ENCODE measurements at places on chromosomes 16 and 17.

GRCh38 chr17:21313320-21313719 lies 28.8 kb downstream of the MAP2K3 start:
- DNase-seq: no peak

- no peak for DNase-seq
Observed at GRCh38 chr17:82752371-82753200, 721 bp downstream of the TBCD start.

- no peak for DNase-seq
Observed at GRCh38 chr16:64409783-64410210, 712.1 kb downstream of the CDH11 start.

GRCh38 chr16:67077871-67078270 lies 31.9 kb upstream of the PHAF1 start:
- no peak for DNase-seq

GRCh38 chr17:75633486-75634375 lies 497 bp downstream of the SMIM5 start:
- peak; percentile 91 for DNase-seq

GRCh38 chr17:64020056-64020766 lies at the start of gene ICAM2:
Gene ICAM2, minus strand, starts transcription at chr17:64020633. Its CDS starts 13,942 bp downstream, at chr17:64006691.
- no peak for DNase-seq

- DNase-seq: no peak
Observed at GRCh38 chr16:68486502-68487202, 38.3 kb upstream of the SMPD3 start.

DNA sequence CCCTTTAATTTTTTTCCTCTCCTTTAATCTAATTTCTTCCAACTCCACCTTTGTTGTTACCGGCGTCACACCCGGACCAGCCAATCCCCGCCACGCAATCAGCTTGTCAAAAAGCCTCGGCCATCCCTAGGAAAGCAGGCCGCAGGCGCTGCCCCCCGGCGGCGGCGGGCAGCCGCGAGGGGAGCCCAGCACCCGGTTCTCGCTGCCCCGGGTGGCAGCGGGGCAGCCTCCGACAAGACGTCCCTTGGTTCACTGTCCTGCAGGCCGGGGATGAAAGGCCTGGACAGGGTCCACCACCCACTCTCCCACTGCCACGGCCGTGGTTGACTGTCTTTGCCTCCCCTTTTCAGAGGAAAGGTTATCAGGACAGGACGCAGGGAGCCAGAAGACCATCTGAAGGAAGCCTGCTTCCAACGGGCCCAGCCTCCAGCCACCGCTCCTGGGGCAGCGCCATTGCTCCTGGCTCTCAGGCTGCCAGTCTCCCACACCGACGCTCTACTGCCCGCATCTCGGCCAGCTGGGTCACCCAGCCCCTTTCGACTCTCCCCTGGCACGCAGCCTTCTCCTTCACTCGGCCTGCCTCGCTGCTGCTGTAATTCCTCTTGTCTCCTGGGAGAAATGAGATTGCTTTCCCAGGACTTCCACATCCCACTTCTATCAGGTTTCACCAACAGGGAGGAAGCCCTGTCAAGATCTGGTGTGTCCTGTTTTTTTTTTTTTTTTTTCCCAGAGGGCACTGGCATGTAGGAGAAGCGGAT lies 2.8 kb upstream of the UBTF start:
- DNase-seq: peak; percentile 84

GRCh38 chr17:67280279-67280678 lies 35.3 kb upstream of the HELZ start:
- peak; percentile 47 for DNase-seq

- DNase-seq: no peak
Observed at GRCh38 chr17:1533661-1534325, 17.4 kb upstream of the INPP5K start.

DNA sequence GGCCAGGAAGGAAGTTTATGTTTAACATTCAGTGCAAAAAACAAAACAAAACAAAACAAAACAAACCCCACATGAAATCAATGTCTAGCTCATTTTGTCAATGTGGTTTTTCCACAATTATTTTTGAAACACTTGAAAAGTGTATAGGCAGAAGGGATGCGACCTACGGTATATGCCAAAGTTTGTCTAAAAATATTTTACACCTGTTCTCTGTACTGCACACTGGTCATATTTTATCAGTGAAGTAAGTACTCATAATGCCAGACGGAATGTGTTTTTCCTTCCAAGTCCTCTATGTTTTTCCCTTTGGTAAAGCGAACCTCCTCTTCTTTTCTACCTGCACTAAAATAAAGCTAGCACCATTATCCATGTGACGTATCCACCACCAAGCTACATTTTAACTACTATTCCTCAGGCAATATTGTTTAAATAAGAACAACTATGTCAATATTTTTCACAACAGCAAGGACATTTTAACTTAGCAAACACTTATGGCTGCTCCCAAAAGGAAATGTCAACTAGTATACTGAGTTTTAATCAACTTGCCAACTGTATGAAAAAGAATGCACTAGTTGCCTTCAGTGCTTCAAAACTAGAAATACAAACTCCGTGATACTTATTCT lies 10.3 kb downstream of the TOB1 start:
- no peak for DNase-seq

- DNase-seq: no peak
Observed at GRCh38 chr17:8647956-8648355, 17.4 kb upstream of the MYH10 start.

GRCh38 chr17:16987066-16987829 lies 15.3 kb upstream of the TNFRSF13B start:
- no peak for DNase-seq

DNA sequence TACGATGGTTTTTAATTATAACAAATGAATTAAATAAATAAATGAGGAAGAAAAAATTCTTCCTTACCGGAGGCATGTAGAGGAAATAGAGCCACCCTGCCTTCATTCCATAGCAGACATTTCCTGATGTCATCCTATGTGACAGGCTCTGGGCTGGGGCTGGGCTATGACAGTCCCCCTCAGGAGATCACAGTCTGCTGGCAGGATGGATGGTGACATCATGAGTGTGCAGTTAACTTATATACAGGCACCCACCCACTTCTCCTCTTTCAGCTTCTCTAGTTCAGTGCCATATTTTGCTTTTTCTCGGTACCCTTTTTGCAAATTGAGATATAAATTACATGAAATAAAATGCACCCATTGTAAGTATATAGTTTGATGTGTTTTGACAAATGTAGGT lies 6.4 kb upstream of the CMTM3 start:
- DNase-seq: no peak

- no peak for DNase-seq
Observed at GRCh38 chr17:78939615-78940014, 14.4 kb upstream of the TIMP2 start.

GRCh38 chr16:22206842-22207714 lies 1.0 kb downstream of the EEF2K start:
- peak; percentile 43 for DNase-seq

- no peak for DNase-seq
Observed at GRCh38 chr16:85216522-85217375, 104.5 kb upstream of the CIBAR2 start.

DNA sequence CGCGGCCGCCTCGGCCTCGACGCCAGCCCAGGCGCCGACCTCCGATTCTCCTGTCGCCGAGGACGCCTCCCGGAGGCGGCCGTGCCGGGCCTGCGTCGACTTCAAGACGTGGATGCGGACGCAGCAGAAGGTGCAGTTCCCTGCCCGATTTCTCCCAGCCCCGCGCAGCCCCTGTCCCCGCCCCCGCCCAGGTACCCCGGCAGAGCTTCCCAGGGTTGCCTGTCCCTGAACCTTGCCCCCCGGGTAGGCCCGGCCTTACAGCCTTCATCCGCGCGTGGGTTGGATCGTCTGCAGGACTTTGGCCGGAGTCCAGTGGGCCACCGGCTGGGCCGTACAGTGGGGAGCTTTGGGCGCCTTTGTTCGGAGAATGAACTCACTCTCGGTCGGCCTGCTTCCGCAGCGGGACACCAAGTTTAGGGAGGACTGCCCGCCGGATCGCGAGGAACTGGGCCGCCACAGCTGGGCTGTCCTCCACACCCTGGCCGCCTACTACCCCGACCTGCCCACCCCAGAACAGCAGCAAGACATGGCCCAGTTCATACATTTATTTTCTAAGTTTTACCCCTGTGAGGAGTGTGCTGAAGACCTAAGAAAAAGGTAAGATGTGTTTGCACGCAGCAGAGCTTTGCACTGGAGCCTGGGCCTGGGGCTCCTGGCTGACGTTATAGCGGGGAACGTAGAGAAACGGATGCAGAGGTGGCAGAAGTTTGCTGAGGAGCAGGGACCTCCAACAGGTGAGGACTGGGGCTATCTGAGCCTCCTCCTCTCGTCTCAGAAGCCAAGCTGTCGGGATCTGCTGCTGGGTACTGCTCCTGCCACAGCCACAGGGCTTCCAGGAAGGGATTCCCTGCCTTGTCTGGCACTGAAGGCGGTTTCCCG lies 593 bp downstream of the GFER start:
- peak; percentile 59 for DNase-seq

GRCh38 chr16:31453255-31454204 lies 5.8 kb upstream of the ARMC5 start:
- no peak for DNase-seq

DNA sequence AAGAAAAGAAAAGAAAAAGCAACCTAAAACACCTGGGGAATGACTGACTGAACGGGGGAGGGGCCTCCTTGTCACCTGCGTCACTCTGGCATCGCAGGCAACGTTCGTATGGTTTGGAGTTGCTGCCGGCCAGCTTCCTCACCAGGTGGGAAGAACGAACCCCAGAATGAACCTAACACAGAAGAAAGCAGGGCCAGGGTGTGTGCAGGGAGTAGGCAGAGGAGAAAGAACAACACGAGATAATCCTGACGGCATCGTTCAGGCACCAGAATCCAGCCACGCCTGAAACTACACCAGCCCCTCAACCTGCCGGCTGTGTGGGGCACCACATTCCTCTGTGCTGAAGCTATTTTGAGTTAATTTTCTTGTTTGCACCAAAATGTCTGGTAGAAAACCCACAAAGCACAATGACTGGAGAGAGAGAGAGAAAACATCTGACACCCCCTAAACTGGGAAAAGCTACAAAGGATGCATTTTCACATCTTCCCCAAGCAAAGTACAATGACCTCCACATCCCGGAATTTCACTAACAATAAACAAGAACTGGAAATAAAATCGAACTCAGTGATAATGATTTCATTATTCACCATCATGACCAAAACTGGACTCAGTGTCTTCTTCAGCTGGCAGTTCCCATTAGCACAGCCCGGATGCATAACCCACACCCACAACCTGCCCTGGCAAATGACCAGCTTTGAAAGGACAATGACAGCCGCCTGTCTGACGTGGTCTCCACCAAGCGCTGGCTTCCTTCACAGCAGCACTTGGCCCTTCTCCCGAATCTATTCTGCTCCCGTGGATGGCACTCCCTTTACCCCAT lies 23.6 kb downstream of the RAB40B start:
- DNase-seq: no peak

- no peak for DNase-seq
Observed at GRCh38 chr16:58435779-58436178, 43.5 kb downstream of the GINS3 start.

- no peak for DNase-seq
Observed at GRCh38 chr16:48295488-48296281, 48.3 kb upstream of the ABCC11 start.

DNA sequence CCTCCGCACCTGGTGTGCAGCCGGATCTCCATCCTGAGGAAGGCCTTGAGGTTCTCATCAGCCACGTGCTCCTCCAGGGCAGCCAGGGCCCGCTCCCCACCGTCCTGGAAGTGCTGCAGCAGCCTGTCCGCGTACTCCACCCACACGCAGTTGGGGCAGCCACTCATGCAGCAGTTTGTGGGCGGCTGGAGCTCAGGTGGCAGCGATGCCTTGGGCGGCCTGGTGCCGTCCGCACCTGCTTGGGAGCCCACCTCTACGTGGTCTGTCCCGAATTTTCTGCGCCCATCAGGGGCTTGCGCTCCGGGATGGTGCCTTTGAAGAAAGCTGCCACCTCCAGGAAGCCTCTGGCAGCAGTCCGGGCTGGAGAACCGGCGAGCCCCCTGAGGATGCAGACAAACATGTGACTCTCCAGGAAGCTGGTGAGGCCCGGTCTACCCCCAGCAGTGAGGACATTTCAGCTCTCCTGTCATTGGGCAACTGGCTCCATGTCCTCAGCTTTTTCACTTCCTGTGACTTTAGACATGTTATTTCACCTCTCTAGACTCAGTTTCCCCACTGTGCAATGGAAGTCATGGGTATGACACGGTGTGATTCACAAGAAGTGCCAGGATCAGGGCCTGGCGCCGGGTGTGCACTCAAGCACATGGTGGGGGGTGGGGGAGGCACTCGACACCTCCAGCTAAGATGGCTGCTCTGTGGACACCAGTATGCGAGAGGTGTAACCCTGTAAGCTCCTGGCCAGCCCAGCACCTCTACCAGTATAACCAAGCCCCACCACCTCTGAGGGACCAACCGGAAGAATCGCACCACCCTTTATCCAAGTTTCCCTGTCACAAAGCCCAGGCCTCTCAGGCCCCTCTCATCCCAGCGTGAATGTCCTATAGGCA lies 957 bp downstream of the OXLD1 start:
- no peak for DNase-seq

- DNase-seq: no peak
Observed at GRCh38 chr17:82890339-82890730, 50.5 kb upstream of the ZNF750 start.

DNA sequence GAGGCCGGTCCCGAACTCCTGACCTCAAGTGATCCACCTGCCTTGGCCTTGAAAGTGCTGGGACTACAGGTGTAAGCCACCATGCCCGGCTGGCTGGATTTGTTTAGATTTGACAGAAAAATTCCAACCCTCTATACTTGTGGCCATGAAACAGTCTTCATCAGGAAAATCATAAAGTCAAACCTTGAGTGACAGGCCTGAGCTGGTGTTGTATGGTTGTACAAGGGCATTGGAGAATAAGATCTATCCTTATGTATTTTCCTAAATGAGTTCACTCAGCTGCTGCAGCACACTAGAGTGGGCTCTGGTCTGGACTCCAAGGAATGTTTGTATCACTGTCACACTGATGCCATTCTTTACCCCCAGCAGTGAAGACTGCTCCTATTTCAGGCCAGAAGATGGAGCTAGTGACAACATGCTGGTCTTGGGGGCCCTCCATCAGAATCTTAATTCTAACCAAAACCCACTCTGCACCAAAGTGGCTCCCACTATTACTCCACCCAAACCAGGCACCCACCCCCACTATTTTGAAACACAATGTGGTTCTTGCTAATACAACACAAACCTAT lies 27.4 kb downstream of the SNX11 start:
- no peak for DNase-seq

DNA sequence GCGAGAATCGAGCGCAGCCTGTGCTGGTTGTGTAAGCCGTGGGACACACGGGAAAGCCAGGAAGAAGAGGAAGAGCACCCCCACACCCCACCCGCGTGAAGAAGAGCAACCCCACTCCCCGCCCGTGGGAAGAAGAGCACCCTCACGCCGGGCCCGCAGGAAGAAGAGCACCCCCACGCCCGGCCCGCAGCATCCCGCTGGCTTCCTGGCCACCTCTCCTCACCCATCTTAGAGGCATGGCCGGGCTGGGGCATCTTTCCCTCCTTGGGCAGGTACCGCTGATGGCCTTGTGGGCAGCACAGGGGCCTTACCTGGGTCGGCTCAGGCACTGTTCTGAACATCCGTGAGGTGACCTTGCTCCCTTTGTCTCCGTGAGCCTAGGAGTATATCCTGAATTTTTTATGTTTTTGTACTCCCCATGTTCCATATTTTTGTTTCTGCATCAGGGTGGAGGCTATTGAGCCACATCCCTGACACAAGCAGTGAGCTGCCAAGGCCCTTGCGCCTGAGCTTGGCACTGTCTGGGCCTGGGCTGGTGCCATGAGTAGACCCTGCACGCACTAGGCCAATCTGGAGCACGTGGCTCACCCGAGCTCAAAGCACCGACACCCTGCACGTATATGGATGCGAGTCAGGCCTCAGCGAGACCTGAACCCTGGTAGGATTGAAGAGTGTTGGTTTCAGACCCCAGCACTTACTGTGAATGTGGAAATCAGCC lies 71.4 kb upstream of the KCTD5 start:
- DNase-seq: no peak

GRCh38 chr16:23771642-23772041 lies 16.8 kb downstream of the CHP2 start:
- DNase-seq: no peak
